ENCODE measurements at places on chromosomes 5 and 9.

GRCh38 chr9:34276772-34277171, 52.3 kb downstream of the KIF24 start:
- no peak overlapping the region for H3K4me3 ChIP-seq
- peaks cover 4% of the 10 kb centered on the region for H3K4me1 ChIP-seq
- H3K27ac ChIP-seq = no peak overlapping the region
- DNase-seq = no peak
- no peaks in the 10 kb centered on the region for H3K36me3 ChIP-seq

GRCh38 chr9:131020862-131021261, 11.9 kb downstream of the LAMC3 start:
- no peak overlapping the region for H3K4me3 ChIP-seq
- peaks cover 8% of the 10 kb centered on the region for H3K27me3 ChIP-seq
- no peak overlapping the region for H3K27ac ChIP-seq
- no peak for DNase-seq
- no peaks in the 10 kb centered on the region for H3K36me3 ChIP-seq

- no peak overlapping the region for H3K4me3 ChIP-seq
- peaks cover 17% of the 10 kb centered on the region for H3K4me1 ChIP-seq
- no peak overlapping the region for H3K27ac ChIP-seq
- no peaks in the 10 kb centered on the region for H3K36me3 ChIP-seq
- no peaks in the 10 kb centered on the region for H3K27me3 ChIP-seq
- DNase-seq = no peak
Measured at GRCh38 chr5:72558383-72558782, 51.2 kb upstream of the ZNF366 start.

DNA sequence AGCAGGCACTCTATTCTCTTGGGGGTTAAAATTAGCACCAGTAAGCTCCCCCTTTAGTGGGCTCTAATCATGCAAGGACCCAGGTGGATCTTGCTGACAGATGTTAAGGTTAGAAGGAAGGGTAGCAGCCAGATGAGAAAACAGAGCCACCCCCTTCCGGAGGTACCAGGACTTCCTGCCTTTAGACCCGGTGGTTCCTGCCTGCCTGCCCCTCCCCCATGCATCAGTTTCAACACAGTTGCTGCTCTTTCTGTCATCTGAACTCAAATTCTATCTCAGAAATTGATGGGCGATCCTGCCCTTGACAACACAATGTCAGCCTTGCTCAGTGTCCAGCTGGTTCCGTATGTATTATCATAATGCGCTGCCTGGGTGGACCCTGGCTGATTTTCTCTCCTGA, 287.3 kb downstream of the EBF1 start:
- H3K36me3 ChIP-seq = peaks cover 5% of the 10 kb centered on the region
- no peak for DNase-seq
- H3K4me3 ChIP-seq = no peak overlapping the region

Measured in chondrocyte (in vitro differentiated cells).